Fibroblast of skin of back (primary cell): ENCODE measurements at places on chromosomes 13 and 19.
A peak's percentile ranks its signal among the peaks of the same experiment; 100 is the strongest.

DNA sequence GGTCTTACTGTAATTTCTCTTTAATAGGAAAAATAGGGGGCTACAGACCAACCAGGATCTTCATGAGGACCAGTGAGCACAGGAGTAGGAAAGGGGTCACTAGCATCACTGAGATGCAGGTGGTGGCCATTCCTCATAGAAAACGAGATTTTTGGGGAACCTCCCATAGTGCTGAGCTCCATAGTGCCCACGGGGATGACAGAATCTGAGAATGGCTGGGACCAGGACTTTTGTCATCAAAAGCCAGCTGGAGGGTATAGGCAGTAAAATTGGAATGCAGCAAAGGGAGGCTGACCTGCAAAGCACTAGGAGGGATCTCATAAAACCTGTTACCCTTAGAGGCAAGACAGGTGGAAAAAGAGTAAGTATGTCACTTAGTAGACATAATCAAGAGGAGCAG, 28.4 kb upstream of the CEACAM21 start:
- DNase-seq: no peak

DNA sequence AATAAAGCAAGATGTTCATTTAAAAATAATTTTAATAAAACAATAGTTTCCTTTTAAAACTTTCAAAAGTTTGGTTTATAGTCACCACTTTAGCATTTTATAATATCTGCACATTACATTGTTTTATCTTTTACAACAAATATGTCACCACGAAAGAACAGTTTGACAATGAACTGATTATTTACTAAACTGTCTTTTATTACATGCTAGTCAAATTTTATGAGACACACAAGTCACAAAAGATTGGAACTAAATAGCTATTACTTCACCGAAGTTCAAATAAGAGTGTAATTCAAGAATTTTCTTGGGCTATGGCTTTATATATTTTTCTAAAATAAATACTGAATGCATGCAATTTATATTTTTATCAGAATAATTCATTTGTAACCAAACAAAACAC, 57.5 kb upstream of the EEF1AKMT1 start:
- DNase-seq: no peak

GRCh38 chr13:80618781-80619180, 277.9 kb upstream of the SPRY2 start:
- DNase-seq: no peak

DNA sequence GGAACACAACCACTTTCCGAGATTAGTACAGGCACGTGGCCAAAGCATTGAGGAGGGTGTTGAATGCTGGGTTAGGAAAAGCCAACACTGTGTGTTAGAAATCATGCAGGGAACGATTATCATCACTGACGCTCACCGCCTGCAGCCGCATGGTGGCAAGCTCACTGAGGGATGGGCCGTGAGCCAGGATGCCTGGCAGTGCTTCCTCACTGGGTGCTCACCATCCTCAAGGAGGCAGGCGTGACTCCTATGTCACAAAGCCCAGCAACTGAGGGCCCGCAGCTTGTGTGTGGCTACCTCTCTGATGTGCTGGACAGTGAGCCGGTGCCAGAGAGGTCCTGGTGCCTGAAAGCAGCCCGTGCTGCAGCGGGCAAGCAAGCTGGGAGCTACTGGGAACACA, 30.4 kb upstream of the TIMM44 start:
- no peak for DNase-seq

DNA sequence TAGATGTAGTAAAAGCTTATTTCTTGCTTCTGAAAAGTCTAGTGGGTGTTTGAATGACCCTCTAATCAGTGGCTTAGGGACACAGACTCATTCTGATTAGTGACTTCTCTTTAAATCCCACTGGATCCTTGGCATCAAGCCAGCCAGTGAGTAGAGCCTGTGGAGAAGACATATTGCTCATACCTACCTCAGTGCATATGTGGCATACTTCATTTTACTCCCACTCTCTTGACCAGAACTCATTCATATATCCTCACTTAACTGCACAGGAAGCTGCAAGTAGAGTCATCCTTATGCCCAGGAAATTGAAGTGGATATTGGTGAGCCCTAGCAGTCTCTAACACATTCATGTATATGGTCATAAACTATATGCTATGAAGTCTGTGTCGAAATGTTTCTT, 148.3 kb downstream of the PDS5B start:
- DNase-seq: peak; percentile 77

- no peak for DNase-seq
Observed at GRCh38 chr19:23983406-23983805, 68.7 kb downstream of the ZNF726 start.

DNA sequence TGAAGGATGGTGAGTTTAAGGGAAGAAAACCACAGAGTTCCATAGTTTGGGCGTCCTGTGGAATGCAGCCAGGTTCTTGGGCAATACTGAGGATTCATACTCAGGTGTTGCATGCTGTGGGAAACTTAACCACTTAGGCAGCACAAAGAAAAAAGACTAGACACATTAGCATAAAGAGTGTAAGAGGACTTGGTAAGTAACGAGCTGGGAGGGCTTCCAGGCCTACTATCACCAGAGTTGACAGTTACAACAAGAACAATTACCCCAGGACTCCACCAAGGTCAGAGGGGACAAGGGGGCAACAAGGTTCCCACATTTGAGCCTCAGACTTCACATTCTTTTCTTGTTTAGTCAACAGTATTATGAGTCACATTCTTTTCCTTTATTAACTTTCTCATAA, 33.2 kb downstream of the KCTD12 start:
- no peak for DNase-seq

DNA sequence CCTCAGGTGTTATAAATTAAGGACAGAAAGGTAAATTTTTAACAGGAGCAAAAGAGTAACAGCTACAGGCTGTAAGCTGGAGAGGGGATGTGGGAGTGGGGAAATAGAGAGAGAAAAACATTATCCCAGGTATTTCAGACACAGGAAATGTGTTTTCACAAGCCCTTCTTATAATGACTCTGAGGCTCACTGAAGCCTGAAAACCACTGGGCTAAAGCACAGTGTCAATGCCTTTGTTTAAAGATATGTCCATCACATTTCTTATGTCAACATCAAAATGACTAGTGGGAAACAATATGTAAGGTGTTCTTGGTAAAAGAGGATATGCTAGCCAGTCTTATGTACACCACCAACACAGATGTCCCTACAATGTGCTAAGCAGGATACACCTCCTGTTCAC, 365.9 kb downstream of the FGF14 start:
- no peak for DNase-seq

DNA sequence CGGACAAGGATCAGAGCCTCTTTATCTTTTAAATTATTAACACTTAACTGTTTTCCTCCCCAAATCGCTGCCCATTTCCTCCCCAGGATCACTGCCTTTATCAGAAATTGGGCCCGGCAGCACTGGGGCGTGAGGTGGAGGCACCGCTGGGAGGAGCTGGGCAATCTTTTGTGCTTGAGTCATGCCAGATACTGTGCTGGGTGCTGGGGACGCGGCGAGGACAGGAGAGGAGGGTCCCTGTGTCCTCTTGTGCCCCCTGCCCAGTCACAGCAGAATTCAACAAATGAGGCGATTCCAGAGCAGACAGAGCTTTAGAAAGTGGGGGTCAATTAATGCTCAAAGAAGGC, 347.8 kb downstream of the ZNF536 start:
- peak; percentile 24 for DNase-seq

GRCh38 chr19:6802336-6803035, 30.0 kb downstream of the VAV1 start:
- DNase-seq: no peak

GRCh38 chr13:20553311-20553710, 13.6 kb upstream of the IFT88 start:
- no peak for DNase-seq

DNA sequence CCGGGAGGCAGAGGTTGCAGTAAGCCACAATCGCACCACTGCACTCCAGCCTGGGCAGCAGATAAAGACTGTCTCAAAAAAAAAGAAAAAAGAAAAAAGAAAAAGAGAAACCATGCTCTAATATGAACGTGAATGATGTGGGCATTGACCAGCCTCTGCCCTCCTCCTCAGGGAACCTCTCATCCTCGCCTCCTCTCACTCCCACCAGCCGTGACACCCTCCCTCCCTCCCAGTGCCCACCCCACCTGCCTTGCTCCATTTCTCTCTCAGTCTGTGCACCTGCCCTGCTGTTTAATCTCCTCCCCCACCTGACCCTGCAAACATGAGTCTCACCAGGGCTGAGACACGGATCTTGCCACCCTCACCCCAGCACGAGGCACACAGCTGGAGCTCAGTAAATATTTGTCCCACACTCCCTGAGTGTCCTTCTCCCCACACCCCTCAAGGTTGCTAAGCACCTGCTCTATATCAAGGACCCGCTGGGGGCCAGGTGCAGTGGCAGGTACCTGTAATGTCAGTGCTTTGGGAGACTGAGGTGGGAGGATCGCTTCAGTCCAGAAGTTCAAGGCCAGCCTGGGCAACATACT, 7.5 kb upstream of the BCAT2 start:
- no peak for DNase-seq
